Stimulated activated CD8-positive, alpha-beta memory T cell treated with anti-CD3 and anti-CD28 coated beads, Interleukin-15, amount 100 ng/mL, for 1 hour (primary cell): ENCODE measurements at places on chromosomes 1 and 21.
A peak's percentile ranks its signal among the peaks of the same experiment; 100 is the strongest.

- no peak for DNase-seq
These were observed 22.4 kb upstream of the ADGRB2 start for GRCh38 chr1:31786366-31787060.

GRCh38 chr1:37902983-37903382 is 43.6 kb upstream of the MTF1 start:
- no peak for DNase-seq

DNA sequence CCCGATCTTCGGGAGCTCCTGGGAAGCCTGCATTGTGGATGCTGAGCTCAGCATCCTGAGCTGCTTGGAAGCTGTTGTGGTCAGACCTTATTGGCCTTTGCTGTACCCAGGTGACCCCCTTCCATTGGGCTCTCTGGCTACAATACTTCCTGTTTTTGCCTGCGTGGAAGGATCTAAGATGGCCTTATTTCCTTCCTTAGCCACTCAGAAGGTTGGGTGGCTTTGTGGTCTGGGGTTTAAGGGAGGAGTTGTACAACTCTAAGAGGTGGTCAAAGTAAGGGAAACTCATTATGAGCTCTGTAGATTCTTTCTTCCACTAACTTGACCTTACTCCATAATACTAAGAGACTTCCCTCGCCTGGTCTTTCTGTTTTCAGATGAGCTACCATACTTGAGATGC is 17.7 kb downstream of the PFKFB2 start:
- no peak for DNase-seq

- DNase-seq = no peak
These were observed at the start of gene CNIH3 for GRCh38 chr1:224615861-224616755. Gene CNIH3 (plus strand): TSS chr1:224616317. CDS start chr1:224617175, 858 bp downstream.

GRCh38 chr1:29504196-29504595 is 267.9 kb downstream of the PTPRU start:
- no peak for DNase-seq

DNA sequence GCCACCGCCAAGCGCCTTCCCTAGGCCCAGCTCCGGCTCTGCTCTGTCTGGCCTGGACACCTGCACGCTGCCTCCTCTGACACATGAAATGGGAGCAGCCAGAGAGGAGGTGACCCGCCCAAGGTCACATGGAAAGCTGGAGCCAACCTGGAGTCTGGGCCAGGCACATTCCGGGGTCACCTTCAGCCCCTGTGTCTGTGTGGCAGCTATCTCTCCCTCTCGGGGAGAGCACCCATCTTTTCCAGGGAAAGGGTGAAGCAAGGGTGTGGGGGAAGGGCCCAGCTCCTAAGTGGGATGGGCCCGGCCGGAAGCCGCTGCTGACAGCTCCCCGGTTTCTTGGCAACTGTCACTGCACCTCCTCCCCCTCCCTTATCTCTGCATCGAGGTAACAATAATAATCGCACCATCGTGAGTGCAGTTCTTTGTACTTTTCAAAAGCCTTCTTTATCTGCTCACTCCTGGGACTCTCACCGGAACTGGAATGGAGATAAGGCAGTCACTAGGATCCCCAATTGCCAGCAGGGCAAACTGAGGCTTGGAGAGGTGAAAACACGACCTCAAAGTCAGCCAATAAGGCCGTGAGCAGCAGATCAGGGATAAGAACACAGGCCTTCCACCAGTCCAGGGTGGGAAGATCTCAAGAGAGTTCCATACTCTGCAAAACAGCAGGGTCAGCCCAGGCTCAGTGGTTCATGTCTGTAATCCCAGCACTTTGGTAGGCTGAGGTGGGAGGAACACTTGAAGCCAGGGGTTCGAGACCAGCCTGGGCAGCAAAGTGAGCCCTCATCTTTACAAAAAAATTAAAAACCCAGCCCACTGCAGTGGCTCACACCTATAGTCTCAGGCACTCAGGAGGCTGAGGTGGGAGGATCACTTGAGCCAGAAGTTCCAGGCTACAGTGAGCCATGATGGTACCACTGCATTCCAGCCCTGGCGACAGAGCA is 36.9 kb downstream of the RAP1GAP start:
- DNase-seq = no peak

DNA sequence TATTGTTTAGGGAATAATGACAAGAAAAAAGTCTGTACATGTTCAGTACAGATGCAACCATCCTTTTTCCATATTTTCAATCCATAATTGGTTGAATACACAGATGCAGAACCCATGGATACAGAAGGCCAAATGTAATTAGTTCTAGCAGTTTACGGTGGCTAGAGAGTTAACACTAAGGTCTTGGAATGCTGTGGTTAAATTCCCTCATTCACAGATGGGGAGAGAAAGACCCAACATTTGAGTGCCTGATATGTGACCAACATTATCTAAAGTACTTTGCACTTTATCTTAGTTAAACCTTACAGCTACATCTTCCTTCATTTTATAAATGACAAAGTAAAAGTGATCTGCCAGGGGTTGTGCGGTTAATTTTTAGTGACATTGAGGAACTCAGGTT is 5.3 kb downstream of the SCMH1 start:
- no peak for DNase-seq

- DNase-seq = no peak
These were observed 114.2 kb upstream of the NR5A2 start for GRCh38 chr1:199913318-199913717.

GRCh38 chr1:10869933-10870332 is 73.5 kb upstream of the CASZ1 start:
- no peak for DNase-seq

DNA sequence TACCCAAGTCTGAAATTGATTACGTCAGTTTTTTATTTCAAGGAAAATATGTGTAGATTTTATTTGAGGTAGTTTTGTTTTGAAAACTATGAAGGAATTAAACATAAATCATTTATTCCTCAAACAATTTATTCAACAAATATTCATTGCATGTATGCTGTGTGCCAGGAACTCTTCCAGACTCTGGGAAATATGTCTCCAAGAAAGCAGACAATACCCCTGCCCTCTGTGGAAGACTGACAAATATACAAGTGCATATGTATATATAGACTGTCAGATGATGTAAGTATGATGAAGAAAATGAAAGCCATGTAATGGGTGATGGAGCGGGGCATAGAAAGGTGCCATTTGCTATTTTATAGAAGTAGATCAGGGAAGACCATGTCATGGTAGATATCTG is 889.5 kb downstream of the USP25 start:
- no peak for DNase-seq

GRCh38 chr1:47976728-47977127 is 20.5 kb downstream of the TRABD2B start:
- DNase-seq = no peak

GRCh38 chr21:45266518-45267389 is 20.9 kb downstream of the POFUT2 start:
- DNase-seq = peak; percentile 14

DNA sequence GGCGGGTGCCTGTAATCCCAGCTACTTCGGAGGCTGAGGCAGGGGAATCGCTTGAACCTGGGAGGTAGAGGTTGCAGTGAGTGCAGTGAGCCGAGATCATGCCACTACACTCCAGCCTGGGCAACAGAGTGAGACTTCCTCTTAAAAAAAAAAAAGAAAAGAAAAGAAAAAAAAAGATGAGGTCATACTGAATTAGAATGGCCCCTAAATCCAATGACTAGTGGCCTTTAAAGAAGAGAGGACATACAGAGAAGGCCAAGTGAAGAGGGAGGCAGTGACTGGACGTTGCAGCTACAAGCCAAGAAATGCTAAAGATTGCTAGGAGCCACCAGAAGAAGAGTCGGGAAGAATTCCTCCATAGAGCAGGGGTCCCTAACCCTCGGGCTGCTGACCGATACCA is 76.9 kb upstream of the TIAM1 start:
- DNase-seq = no peak

GRCh38 chr1:40185951-40186864 is 25.0 kb downstream of the RLF start:
- no peak for DNase-seq

- DNase-seq = no peak
These were observed 17.6 kb upstream of the PLA2G5 start for GRCh38 chr1:20052386-20052785.

GRCh38 chr1:4079815-4080214 is 179.7 kb upstream of the C1orf174 start:
- DNase-seq = no peak

DNA sequence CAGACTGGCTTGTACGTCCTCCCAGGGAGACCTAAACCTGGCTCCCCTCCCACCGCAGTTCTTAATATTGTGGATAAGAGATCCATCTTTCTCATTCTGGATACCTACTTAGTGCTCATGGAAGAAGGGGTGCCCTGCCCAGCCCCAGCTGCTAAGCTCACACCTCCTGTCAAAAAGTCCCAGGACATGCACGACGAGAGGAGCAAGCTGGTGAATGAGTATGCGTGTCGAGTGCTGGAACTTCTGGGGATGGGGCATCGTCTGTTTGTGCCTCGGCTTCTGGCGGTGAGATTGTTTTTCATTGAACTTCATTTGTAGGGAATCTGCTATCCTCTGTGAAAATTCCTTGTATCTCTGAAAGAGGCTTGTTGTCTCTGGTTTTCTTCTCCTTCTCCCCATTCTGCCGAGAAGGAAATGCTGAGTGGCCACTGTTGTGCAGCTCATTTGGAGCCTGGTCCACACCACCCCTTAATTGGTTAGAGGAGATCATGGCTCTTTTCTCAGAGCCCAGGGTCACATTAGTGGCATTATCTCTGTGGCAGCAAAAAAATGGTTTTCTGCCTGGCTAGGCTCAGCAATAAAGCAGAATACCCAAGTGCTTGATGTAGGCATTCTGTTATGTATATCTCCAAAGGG is 199.4 kb upstream of the CACYBP start:
- DNase-seq = no peak

- no peak for DNase-seq
These were observed 867 bp upstream of the TIMM17A start for GRCh38 chr1:201954263-201955008.

DNA sequence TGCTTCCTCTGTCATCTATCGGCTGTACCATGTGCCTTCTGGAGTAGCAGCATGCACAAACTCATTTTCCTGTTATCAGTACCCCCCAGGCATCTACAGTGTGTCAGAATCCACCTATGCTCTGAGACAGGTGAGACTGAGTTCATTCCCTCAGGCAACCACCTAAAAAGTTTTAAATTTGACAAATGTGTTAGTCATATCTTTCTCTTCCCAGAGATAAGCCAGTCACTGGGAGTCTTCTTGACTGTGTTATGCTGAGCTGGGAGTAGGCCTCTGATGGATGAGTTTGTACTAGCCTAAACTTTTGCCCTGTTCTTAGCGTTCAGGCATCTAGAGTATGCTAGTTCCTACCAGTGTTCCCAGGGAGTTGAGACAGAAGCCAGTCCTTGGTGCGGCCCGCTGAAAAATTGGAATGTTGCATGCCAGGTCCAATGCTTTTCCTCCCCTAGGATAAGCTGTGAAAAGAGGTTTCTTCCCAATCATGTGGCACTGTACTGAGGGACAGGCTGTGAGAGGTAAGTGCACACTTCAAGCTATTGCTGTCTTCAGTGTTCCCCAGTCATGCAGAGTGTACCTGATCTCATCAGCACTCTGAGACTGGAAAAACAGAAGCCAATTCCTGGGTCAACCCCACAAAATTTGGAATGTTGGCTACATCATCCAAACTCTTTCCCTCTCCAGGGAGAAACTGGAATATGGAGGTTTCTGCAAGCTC is 1202.3 kb downstream of the NCAM2 start:
- no peak for DNase-seq

GRCh38 chr1:212838145-212838544 is 9.3 kb downstream of the SPATA45 start:
- no peak for DNase-seq

- DNase-seq = no peak
These were observed 22.5 kb upstream of the GPR157 start for GRCh38 chr1:9151328-9151860.

DNA sequence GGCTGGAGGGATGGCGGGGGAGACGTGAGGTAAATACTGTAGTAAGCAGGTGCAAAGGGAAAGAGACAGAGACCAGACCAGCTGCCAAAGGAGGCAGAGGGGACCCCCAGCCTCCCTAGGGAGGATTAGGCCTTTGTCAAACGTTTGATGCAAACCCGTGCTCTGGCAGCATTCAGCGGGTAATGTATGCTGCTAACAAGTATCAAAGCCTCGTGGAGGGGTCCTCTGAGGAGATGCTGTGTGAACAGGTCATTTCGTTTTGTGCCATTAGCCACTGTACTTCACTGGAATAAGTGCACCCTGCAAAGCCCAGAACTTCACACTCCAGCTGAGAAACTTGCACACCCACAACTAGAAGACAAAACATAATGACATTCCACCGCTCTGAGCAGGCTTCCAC is 644.5 kb downstream of the NPHP4 start:
- no peak for DNase-seq

DNA sequence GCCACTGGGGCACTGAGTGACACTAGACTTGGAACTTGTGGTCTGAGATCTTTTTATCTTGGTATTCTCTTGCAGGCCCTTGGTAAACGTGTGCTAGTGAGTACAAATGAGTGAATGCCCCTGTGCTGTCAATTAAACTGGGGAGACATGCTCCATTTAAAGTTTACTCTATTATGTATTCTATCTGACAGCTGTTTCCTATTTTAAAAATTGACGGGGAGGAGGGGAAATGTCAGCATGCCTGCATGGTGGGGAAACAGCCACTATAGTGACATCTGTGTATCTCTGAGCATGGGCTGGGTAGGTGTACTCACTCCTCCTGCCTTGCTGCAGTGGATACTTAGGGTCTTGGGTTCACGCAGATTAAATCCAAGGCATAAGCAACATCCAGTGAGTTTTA is 59.0 kb upstream of the IKBKE start:
- no peak for DNase-seq

- DNase-seq = no peak
These were observed 9.2 kb downstream of the CHTOP start for GRCh38 chr1:153643100-153643499.

GRCh38 chr21:41768437-41769042 is 1.7 kb upstream of the RIPK4 start:
- no peak for DNase-seq

- DNase-seq = no peak
These were observed 4.7 kb upstream of the FTCD start for GRCh38 chr21:46159841-46160656.

GRCh38 chr1:230581446-230582079 is 60.7 kb upstream of the COG2 start:
- no peak for DNase-seq

GRCh38 chr1:234433563-234434285 is 45.3 kb downstream of the TARBP1 start:
- DNase-seq = no peak

DNA sequence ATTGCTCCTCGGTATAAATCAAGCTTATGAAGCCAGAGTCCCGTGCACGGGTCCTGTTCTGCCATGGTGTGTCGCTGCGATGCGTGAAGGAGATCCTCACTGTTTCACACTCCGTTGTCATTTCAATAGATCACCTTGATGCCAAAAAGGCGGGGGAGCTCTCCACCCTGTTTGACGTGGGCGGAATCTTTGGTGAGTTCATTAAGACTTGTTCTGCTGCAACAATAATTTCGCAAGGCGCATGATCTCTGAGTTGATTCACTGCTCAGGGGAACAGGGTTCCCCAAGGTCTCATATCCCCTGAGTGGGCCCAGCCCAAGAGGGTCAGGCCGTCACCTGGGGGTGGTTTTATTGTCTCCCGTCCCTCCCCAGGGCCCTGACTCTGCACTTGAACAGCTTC is 50.0 kb downstream of the SLC37A1 start:
- no peak for DNase-seq
